ENCODE measurements at places on chromosomes 11 and 22. TPM values are rescaled to one million over a fixed set of nuclear protein-coding genes. Genes with fewer than 3 reads are reported as not detected.

GRCh38 chr11:19907008-19907579 is 194.5 kb downstream of the NAV2 start:
- DNase-seq = no peak

GRCh38 chr11:126459691-126460281 is 104.3 kb downstream of the ST3GAL4 start:
- DNase-seq = no peak

Gene HYLS1
- total RNA-seq = 9.7 TPM

Gene ANKK1
- total RNA-seq = 0.79 TPM

GRCh38 chr11:35711173-35711910 is 48.8 kb downstream of the TRIM44 start:
- DNase-seq = no peak

- DNase-seq = no peak
These were observed 33.3 kb downstream of the P4HA3 start for GRCh38 chr11:74278103-74278502.

DNA sequence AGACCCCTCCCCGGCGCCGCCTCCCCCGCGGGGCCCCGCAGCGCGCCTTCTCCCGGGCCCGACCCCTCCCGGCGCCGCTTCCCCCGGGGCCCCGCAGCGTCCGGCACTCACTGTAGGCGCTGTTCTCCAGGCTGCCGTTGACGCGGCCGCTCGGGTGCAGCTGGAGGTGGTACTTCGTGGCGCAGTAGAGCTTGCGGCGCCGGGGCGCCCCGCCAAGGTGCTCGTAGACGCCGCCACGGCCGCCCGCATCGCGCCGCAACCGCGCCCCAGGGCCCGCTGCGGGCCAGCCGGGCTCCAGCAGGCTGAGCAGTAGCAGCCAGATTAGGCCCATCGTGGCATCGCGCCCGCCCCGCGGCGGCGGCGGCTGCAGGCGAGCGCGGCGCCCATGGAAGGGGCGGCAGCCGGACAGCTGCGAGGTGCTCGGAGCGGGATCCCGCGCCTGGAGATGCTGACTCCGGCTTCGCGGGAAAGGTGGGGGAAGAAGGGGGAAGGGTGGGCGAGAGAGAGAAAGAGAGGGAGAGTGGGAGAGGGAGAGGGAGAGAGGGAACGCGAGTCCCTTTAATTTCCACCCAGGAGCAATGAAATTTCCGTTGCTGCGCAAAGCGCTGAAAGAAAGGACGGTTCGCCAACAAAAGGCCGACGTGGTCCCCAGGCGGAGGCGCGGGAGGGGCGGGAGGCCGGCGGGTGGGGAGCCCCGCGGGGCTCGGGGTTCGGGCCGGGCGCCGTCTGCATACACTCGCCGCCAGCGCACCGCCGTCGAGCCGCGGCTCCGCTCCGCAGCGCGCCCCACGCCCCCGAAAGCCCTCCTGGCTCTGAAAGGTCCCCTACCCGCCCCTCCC is at the start of gene FGF3:
TSS of gene FGF3 (minus strand) at position 814 of the 839 bp plus-strand sequence. CDS start at position 331, 483 bp downstream.
- DNase-seq = no peak

GRCh38 chr11:34650528-34650927 is 29.6 kb downstream of the EHF start:
- DNase-seq = peak; percentile 94

Gene UPK3A
- total RNA-seq = not detected

Measured in activated T-cell treated with anti-CD3 and anti-CD28 coated beads, Interleukin-2, amount 50 U/mL, for 72 hours (primary cell).